ENCODE measurements at places on chromosomes 1 and 21.

GRCh38 chr1:12607263-12607662, 10.7 kb downstream of the DHRS3 start:
- no peak for DNase-seq

DNA sequence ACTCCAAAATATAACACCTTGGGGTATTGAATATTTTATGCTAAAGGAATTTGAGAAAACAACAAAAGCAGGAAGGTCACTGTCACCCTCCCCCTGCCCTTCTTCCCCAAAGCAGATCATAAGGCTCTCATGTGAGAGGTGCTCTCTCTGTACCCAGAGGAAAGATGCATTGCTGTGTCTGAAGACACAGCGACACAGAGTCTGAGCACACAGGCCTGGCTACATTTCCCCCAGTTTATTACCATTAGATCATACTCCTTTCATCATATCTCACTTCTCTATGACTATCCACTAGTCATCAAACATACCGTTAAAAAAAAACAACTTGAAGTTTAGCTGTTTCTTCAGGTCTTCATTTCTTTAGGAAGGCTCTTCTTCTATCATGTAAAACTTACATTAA, 127.1 kb downstream of the PPIAL4G start:
- DNase-seq, result no peak

GRCh38 chr1:221667504-221667903, 74.4 kb downstream of the DUSP10 start:
- no peak for DNase-seq

DNA sequence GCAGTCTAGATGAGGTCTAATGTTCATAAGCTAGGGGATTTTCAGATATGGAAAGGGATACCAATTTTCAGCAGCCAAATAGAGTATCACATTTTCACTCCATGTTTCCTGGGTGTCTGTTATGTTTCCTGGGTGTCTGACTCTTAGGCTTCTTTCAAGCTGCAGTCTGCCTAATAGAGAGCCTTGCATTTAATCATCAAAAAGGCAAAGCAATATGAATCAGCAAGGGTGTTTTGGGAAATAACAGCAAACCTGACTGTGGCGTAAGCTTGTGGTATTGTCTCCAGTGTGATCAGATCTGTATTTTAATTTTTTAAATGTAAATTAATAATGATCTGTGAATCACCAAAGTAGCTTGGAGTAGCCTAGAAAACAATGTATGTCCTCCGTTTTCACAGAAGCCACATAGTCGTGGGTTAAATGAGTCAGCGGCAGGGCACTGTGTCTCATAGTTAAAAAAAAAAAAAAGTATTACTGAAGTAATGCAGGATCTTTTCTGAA, 10.4 kb downstream of the LGALS8 start:
- no peak for DNase-seq

- DNase-seq, result no peak
These were observed 76.1 kb upstream of the IRF2BP2 start for GRCh38 chr1:234686035-234686434.

GRCh38 chr1:99818063-99818699, 32.0 kb upstream of the AGL start:
- DNase-seq, result no peak

DNA sequence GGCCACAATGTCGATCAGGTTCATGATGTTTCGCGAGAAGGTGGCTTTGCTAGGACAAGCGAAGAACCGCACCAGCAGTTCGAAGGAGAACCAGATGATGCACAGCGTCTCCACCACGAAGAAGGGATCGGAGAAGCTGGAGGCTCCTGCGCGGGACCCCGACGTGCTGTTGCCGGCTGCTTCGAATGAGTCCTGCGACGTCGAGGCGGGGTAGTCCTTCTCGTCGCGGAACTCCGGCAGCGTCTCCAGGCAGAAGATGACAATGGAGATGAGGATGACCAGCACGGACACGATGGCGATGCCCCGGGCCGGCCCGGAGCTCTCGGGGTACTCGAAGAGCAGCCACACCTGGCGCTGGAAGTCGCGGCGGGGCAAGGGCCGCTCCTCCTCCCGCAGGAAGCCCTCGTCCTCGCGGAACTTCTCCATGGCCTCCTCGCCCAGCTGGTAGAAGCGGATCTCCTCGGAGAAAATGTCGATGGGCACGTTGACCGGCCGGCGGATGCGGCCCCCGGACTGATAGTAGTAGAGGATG, 869 bp downstream of the KCNA3 start:
- no peak for DNase-seq

DNA sequence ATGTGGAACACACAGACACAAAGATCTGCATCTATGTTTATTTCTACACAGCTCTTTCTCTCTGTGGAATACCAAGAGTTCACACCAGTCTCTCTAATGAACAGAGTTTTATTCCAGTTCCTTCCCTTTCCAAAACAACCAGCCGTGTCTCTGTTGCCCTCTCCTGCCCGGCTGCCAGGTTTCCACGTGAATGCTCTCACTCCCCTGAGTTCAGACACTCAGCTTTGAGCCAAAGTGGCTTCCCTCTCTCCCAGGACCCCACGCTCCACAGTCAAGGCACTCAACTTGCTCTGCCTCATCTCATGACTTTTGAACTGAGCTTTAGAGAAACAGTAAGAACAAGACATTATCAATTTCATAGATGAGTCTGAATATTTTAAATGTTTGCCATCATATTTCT, 488.9 kb downstream of the SMYD3 start:
- no peak for DNase-seq

DNA sequence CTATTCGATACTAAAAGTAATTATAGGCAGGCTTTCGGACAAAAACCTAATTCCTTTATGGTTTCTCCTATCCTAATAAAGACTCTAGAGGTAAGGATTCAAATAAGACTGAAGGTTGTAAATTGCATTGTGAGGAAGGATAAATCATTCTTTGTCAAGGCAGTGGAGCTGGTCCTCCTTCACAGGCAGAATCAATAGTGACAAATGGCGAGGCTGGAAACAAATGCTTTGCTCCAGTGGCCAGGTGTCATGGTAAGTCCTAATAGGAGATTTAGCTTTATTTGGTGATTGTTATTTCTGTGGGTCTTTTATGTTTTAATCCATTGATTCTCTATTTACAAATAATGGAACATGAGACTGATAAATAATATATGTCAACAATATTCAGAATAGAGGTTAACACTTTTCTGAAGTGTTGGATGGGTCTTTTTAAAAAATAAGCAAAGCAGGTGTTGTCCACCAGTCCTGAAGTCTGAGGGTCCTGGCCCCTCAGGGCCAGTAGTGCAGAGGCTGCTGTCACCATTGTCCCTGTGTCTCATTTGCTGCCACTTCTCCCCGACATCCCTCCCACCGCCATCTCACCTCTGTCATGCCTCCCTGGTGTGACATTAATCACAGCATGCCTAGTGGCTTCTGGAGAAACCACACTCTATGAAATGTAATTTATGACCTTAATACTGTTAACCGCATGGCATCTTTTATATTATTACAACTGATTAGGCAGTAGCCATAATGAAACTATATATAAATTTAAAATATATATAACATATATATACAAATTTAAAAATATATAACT, 120.9 kb upstream of the MAGI3 start:
- no peak for DNase-seq

DNA sequence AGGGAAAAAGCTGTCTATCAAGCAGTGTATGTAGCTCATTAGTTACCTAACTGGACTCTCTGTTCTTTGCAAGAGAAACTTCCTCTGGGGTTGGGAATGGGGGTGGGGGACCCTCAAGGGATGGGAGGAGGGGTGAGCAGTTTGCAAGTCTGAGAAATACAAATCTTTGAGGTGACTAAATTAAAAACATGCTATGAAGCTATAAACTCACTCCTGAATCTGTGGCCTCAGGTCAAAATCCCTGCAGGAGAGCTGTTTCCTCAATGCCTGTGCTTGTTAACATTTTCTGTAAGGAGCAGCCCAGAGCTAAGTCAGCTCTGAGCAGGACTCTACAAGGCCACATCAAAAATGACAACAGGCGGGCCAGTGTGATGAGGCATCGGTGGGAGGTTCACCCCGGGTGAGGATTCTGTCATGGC, 32.8 kb upstream of the PTPRC start:
- no peak for DNase-seq

DNA sequence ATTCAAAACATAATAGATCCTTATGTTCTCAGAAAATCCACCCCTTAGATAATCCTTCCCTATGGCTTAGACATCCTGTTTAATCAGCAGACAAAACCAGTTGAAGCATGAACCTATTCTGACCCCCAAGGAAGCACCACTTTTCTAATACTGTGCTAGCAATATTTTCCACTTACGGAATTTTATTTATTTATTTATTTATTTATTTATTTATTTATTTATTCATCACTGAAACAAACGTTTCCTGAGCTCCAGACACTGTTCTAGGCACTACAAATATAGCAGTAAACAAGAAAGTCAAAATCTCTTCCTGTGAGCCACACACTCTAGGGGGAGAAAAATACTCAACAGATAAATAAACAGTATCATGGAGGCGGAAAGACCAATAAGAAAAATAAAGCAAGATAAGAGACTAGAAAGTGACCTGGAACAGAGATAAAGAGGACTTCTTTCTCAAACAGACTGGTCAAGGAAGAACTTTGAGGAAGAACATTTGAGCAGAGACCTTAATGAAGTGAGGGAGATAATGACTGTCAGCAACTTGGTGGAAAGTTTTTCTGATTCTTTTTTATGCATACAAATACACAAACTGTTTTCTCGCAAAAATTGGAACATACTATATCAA, 145.5 kb upstream of the POGK start:
- no peak for DNase-seq

GRCh38 chr1:33242652-33243051, 13.6 kb upstream of the ZNF362 start:
- DNase-seq, result no peak

GRCh38 chr1:236259043-236259442, 22.7 kb downstream of the ERO1B start:
- no peak for DNase-seq

DNA sequence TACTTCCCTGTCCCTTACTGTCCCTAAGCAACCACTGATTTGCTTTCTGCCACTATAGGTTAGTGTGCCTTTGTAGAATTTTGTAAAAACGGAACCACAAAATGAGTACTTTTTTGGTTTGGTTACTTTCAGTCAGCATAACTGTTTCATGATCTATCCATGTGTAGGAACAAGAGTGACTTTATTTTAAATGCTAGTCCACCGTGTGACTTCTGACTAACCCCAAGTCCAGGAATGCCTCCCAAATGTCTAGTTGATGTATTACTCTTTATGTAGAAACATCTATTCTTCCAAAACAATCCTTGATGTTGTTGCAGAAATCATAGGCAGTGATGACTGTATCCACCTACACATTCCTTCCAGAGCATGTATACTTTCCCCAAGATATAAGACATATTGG, 21.3 kb downstream of the ATPAF1 start:
- DNase-seq, result no peak

- DNase-seq, result no peak
These were observed 150.7 kb upstream of the CD34 start for GRCh38 chr1:208061632-208062031.

GRCh38 chr1:186845576-186846210, 16.9 kb downstream of the PLA2G4A start:
- DNase-seq, result no peak

GRCh38 chr1:38101037-38101785, 54.6 kb upstream of the POU3F1 start:
- DNase-seq, result no peak

Data from right atrium auricular region (tissue), 2 donors.